LNCaP clone FGC (cell line): ENCODE measurements at places on chromosomes 1 and 21.

- DNase-seq = no peak
Measured at GRCh38 chr1:176938375-176938774, 226.1 kb downstream of the ASTN1 start.

- peak; percentile 72 for DNase-seq
Measured at GRCh38 chr21:15592271-15592860, 137.4 kb upstream of the USP25 start.

GRCh38 chr1:223700388-223700918 is 11.9 kb upstream of the CAPN2 start:
- DNase-seq = no peak

DNA sequence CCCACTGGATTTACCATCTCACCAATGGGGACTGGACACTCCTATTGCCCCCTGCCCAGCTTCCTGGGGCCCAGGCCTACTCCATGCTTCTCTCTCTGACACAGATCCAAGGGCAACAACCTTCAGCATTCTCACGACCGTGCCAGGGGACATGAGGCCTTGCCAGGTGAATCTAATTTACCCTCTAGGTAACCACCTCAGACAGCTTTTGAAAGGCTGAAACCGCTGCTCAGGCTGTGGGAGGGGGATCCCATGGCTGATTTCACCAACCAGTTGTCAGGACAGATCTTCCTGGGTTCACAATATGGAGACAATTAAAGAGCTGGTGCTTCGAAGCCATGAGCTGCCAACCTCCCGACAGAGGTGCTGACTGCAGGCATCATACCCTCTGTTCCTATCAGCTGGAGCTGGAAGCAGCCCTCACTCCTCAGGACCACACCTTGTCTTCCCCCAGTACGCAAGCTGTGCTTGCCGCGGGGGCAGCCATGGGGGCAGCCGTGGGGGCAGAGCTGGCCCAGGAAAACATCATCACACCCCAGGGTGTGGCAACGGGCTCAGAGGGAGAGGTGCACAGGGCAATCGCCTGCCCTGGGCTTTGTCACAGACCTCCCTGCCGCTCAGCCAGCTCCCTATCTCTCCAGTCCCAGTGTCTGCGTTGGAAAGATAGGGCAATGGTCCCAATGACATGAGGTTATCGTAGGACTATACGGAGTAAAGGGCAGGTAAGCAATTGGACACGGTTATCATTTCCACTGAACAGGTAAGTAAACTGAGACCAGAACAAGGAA is 120.2 kb downstream of the DMRTB1 start:
- no peak for DNase-seq

GRCh38 chr1:5565281-5566125 is 426.7 kb downstream of the NPHP4 start:
- DNase-seq = no peak

DNA sequence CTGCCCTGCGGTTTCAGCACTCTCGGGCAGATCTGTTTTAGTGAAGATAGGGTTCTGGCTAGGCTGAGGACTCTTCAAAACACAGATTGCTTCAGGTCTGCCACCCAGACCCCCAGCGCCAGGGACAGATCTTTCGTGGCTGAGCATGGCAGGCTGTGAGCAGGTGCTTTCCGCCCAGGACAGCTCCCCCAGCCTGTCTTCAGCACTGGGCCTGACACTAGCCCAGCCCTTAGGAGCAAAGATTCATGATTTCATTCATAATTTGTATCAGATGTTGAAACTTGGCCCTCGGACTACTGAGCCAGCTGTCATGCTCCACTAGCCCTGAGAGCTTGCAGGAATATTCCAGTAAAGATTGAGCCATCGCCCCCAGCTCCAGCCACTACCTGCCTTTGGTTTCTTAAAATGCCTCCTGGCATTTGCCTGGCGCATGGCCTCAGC is 5.9 kb downstream of the ADPRS start:
- DNase-seq = no peak

GRCh38 chr1:12456979-12457378 is 161.0 kb downstream of the DHRS3 start:
- DNase-seq = no peak

GRCh38 chr21:42171091-42172053 is 47.6 kb upstream of the ABCG1 start:
- DNase-seq = no peak

- DNase-seq = no peak
Measured at GRCh38 chr1:46425726-46426125, 31.6 kb downstream of the FAAH start.

- DNase-seq = no peak
Measured at GRCh38 chr1:34906756-34907155, 22.7 kb downstream of the DLGAP3 start.

- no peak for DNase-seq
Measured at GRCh38 chr1:186531561-186532165, 70.7 kb upstream of the PDC start.

GRCh38 chr1:214637722-214638458 is 34.9 kb downstream of the CENPF start:
- DNase-seq = peak; percentile 40

- no peak for DNase-seq
Measured at GRCh38 chr1:223713546-223714420, 1.4 kb downstream of the CAPN2 start.

DNA sequence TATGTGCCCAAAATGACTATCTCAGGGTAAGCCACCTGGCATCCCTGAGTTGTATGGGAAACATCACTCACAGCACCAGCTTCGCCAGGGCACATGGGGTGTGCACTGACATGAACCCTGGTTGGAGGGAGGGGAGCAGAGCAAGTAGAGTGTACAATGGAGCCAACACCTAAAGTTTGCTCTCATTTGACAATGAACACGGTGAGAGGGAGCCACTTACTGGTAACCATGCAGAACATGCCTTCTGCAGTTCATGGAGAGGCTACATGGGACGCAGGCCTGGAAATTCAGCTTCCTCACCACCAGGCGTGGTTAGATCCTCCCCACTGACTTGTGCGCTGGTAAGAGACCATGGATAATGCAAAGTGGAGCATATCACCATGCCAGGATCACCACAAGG is 10.0 kb upstream of the CPLANE2 start:
- DNase-seq = no peak

- DNase-seq = no peak
Measured at GRCh38 chr1:56045062-56045461, 534.3 kb downstream of the PLPP3 start.

DNA sequence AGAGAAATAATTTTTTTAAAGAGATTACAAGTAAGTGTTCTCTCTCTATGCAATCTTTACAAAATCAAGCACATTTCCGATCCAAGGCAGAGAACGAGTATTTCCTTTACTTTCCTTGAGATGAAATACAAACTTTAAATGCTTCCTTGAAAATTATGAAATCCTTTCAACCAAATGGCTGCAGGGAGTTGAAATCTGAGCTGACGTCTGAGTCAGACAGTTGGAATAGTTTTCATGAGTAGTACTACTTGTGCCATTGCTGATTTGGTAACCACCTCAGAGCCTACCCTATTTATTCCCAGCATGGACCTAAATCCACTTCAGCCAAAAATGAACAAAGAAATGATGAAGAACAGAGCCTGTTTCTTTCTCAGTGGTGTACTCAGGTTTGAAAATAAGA is 183.6 kb downstream of the GIPC2 start:
- no peak for DNase-seq

DNA sequence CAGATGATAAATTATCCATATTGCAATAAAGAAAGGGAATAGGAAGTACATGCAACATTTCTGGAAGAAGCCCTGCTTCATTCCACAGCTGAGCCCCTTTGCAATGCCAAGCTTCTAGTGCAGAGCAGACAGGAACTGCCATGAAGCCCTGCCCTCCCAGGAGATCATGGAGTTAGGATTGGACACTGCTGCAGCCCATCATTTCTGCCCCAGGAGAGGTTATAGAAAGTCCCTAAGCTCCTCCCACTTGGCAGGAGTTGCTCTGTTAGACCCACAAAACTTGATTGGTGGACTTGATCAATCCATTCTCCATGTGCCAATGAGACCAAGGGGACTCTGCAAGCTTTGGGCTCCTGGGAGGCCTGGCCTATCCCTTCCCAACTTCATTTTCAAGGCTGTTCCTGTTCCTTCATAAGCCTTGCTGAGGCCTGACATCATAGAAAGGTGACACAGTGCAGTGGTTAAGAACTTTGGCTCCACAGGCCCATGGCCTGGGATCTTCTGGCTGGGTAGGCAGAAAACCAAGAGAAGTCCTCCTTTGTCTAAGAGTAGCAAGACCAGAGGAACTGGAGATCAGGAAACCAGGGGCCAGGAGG is 1.3 kb upstream of the LAPTM5 start:
- no peak for DNase-seq

DNA sequence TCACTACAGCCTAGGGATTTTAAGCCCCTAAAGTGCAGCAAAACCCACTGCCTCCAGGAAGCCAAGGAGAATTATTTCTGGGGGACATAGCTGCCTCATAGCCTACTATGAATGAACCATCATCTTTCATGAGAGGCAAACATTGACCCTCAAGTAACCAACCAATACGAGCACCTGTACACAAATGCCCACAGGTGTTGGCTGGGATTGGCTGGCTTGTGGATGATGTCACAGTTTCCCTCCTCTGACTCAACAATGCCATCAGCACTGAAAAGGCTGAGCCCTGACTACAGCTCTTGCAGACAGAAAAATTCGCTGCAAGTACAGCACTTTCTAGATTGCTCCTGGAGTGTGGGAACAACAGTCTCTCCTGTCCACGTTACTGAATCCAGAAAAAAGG is at the start of gene HMGB4:
HMGB4 (plus strand) TSS at position 301 of the 400 bp plus-strand sequence. CDS start 113 bp downstream, outside the sequence.
- no peak for DNase-seq
